ENCODE measurements at places on chromosomes 4 and X.

GRCh38 chr4:42655269-42655637 is 1.7 kb downstream of the ATP8A1 start:
- DNase-seq: no peak

- DNase-seq: no peak
Measured at GRCh38 chrX:16466640-16467432, 183.1 kb upstream of the S100G start.

DNA sequence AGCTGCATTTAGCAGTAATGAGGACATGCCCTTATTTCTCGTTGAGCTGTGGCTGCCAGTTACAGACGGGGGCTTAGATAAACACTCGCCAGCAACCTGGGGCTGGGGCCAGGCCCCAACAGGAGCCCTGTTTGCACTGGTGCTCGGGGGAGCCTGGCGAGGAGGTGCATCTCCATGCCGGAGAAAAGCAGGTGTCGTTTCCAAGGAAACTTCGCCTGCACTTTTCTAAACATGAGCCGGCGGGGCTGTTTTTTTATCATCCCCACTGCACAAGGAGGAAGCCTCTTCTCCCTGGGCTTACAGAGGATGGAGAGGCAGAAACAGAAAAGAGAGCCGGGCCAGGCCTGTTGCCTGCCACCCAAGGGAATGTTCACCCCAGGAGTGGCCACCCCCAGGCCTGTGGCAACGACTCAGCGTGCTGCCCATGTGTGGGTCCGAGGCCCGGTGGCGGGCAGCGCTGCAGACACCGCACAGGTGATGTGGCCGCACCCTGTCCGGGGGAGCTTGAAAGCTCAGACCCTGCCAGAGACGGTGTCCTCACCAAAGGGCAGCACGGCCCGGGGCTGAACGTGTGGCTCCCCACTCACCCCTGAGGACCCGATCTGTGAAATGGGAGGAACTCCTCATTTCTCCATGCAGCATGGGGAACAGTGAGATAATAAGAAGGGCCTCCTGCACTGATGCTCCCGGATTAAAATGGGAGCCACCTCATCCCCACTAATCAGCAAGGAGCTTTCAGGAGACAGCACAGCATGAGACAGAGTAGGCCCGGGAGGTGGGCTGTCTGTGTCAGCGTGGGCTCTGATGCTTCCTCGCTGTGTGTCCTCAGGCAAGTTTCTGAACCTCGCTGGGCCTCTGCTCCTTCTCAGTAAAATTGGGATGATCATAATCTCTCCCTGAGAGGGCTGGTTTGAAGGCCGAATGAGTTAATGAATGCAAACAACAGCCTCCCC is 33.8 kb upstream of the ADRA2C start:
- DNase-seq: no peak

DNA sequence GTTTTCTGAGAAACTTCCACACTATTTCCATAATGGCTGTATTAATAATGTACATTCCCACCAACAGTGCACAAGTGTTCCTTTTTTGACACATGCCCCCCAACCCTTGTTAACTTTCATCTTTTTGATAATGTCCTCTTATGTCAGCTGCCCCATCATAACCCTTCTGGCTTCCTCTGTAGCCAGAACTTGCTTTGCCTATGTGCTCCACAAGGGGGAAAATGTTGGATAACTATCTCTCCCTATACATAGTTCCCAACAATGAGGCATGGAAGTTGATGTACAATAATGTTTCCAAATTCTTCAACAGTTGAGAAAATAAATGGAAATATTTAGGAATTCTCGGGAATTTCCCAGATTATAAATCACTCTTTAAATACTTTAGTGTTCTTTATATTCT is 142.9 kb downstream of the ASB9 start:
- no peak for DNase-seq

DNA sequence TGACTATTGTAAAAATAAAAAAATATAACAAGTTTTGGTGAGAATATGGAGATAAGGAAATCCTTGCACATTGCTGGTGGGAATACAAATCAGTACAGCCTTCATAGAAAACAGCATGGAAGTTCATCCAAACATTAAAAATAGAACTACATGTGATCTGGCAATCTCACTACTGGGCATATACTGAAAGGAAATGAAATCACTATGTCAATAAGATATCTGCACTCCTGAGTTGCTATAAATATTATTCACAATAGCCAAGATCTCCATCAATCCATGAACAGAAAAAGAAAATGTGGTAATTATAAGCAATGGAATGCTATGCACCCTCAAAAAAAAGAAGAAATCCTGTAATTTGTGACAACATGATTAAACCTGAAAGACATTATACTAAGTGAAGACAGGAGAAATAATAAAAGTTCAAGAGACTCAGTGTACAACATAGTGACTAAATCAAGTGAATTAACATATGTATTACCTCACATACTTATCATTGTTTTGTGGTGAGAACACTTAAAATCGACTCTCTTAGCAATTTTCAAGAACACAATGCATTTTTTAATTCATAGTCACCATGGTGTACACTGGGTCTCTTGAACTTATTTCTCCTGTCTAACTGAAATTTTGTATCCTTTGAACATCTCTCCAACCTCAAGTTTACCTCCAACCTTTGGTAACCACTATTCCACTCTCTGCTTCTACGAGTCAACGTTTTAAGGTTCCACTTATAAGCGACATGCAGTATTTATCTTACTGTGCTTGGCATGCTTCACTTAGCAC is 1703.7 kb upstream of the AGA start:
- no peak for DNase-seq

Data from stimulated activated CD8-positive, alpha-beta memory T cell treated with anti-CD3 and anti-CD28 coated beads, Interleukin-2, amount 100 ng/mL, for 1 hour (primary cell).